ENCODE measurements at places on chromosomes 12 and 14. TPM values are rescaled to one million over a fixed set of nuclear protein-coding genes. Genes with fewer than 3 reads are reported as not detected.
A peak's percentile ranks its signal among the peaks of the same experiment; 100 is the strongest.

DNA sequence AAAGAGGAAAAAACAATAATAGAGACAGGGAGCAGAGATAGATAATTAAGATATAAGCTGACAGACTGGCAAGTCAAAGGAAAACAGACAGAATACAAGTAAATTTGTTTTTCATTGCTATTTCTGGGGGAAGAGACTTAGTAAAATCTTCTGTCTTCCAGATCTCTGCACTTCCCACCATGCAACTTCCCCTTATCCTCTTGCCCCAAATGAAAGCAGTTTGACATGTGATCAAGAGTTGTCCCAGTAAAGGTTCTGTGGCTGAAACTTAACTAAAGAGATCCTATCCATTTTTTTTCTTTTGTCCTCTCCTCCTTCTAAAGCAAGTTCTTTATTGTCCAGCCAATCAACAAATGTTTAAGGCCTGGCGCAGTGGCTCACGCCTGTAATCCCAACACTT, 1.5 kb upstream of the MLF2 start:
- no peak for DNase-seq

- peak; percentile 68 for DNase-seq
Measured at GRCh38 chr12:67893022-67893580, 96.1 kb upstream of the IFNG-AS1 start.

- peak; percentile 82 for DNase-seq
Measured at GRCh38 chr14:100867631-100868315, 35.7 kb downstream of the RTL1 start.

DNA sequence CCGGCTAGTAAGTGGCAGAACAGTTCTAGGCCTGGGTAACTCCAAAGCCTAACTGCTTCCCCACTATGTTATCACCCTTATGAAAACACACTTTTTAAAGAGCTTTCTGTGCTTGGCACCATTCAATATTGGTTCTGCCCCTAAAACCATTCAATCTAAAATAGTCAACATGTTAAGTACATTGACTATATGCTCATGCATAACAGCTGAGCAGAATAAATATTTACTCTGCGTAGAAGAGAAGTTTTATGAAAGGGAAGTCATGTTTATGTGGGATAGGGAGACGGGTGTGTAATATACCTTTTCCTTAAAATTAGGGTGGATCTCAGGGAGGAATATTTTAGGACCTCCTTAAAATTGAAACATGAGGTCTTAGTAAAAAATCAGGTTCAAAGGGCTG, 80.5 kb downstream of the SAMD4A start:
- no peak for DNase-seq

DNA sequence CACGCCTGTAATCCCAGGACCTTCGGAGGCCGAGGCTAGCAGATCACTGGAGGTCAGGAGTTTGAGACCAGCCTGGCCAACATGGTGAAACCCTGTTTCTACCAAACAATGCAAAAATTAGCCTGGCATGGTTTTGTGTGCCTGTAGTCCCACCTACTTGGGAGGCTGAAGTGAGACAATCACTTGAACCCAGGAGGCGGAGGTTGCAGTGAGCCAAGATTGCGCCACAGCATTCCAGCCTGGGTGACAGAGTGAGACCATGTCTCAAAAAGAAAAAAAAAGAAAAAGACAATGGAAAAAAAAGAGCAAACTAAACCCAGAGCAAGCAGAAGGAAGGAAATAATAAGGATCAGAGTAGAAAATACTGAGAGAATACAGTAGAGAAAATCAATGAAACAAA, 5.4 kb downstream of the CHURC1 start:
- no peak for DNase-seq

GRCh38 chr12:62919838-62920237, 15.1 kb downstream of the PPM1H start:
- DNase-seq, result no peak

GRCh38 chr12:47833591-47834012, 13.9 kb upstream of the HDAC7 start:
- DNase-seq, result peak; percentile 30

DNA sequence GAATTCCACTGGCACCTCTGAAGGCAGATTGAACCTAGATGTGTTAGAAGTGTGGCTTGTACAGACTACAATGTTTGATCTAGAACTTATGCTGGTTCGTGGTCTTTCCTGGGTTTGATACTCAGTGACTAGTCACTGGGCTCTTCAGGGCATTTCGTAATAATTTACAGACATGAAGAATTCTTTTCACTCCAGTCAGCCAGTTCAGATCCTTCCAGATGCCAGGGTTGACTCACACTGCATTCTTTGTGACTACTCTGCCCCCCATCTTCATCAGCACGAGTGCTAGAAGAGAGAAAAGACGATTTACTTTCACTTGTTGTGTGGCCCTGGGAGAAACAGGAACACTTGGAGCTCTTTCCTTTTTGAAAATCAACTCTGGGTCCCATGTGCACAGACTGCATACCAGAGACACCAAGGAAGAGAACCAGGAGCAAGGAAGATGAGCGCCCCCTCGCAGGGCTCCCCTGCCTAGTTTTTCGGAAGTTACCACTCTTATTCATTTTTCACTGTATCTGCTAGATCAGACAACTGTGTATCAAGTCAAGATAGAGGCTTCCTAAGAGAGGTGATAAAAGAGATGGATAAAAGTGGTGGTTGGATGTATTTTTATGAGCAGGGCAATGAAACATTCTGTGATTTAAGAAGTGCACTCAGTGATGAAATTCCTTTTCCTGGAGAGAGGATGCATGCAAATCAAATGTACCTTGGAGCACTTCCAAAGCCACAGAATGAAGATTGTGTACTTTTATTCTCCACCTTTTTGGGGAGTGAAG, 33.5 kb upstream of the EVL start:
- peak; percentile 85 for DNase-seq

DNA sequence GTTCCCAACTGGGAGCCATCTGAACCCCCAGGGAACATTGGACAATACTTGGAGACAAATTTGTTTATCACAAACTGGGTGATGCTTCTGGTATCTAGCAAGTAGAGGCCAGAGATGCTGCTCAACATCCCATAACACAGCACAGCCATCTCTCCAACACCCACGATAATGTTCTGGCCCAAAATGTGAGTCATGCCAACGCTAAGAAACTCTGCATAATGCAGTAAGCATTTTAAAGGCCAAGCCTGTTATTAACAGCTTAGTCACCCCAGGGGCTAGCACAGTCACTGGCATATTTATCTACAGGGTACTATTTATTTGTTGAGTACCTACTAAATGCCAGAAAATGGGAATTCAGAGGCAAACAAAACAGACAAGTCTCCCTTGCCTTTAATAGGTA, 873.1 kb upstream of the TMEM132C start:
- peak; percentile 92 for DNase-seq

GRCh38 chr12:97061171-97061570, 154.1 kb downstream of the NEDD1 start:
- DNase-seq, result no peak

GRCh38 chr12:62848418-62848817, 86.5 kb downstream of the PPM1H start:
- DNase-seq, result peak; percentile 92

DNA sequence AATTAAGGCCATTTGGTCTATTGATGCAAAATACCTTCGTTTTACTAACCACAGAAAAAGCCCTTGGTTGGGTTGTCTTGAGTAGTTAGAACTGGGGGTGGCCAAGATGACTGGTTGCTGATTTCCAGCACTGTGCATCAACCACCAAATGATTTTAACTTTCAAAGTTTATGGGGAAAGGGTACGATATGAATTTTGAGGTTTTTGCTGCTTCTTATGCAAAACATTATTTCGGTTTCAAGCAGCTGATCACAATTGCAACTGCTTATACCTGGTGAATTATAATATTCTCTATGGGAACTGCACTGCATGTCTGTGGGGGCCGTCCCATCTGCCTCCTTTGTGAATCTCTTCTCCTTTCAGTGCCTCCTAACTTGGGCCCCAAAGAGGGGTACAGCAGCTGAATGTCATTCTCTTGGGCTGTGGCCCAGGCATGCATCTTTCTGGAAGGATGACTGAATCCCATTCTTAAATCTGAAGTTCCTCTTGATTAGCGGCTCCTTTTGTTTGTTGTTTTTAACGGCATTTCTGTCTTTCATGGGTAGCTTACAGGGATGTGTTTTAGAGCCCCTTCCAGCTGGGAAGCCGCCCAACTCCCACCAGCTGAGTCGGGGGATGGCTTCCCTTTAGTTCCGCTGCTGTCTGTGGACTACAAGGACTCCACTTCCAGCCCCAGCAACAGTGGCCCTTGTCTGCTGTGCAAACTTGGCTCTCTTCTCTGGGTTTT, 479.8 kb downstream of the ZFP36L1 start:
- peak; percentile 10 for DNase-seq

- no peak for DNase-seq
Measured at GRCh38 chr14:68950111-68950510, 29.0 kb downstream of the ACTN1 start.

GRCh38 chr12:109588461-109589239, 15.1 kb downstream of the MVK start:
- DNase-seq, result peak; percentile 44

- no peak for DNase-seq
Measured at GRCh38 chr14:96602186-96602585, 100.0 kb downstream of the PAPOLA start.

GRCh38 chr12:120677765-120678473, 9.0 kb upstream of the MLEC start:
- DNase-seq, result no peak

GRCh38 chr12:84085046-84085445, 827.6 kb downstream of the SLC6A15 start:
- DNase-seq, result no peak

GRCh38 chr14:66804141-66804540, 296.2 kb downstream of the GPHN start:
- DNase-seq, result no peak

GRCh38 chr14:87207756-87208155, 785.2 kb downstream of the GALC start:
- no peak for DNase-seq

DNA sequence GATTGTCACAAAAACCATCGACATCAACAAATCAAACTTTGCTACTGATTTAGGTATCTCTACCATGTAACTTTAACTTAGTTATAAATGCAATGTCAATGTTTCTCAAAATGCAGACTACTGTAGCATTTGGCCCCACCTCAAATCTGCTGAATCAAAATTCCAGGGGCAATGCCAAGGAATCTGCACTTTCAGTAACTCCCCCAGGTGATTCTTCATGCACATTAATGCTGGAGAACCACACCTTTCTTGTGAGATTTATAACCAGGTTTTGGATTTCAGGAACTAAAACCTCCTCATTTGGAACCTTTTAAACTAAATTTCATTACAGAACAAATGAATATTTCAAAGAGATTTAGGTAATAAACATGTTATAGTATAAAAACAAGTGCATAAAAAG, 4.9 kb downstream of the ATP2B1 start:
- DNase-seq, result no peak

- DNase-seq, result no peak
Measured at GRCh38 chr12:40672741-40673271, 19.4 kb upstream of the CNTN1 start.

- no peak for DNase-seq
Measured at GRCh38 chr14:38175658-38176057, 32.0 kb upstream of the SSTR1 start.

DNA sequence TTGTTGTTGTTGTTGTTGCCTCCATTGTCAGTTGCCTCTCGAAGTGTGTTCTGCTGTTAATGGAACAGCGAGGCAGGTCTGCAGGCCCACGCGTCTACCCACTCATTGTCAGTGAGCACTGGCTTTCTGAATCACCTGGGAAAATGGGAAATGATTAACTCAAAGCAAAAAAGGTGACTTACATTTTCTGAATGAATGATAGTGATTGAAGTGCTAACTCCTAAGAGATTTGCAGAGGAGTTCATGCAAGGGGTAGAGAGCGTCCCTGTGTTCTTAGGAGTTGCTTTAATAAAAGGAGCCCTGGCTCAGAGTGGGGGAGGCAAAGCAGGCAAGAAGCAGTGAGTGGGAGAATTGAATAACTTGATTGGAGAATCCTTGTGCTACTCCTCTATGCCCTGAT, 177.6 kb downstream of the CAND1 start:
- DNase-seq, result no peak

- no peak for DNase-seq
Measured at GRCh38 chr14:87081004-87081403, 912.0 kb downstream of the GALC start.

- no peak for DNase-seq
Measured at GRCh38 chr12:96421014-96421413, 20.8 kb upstream of the CDK17 start.

- no peak for DNase-seq
Measured at GRCh38 chr12:1117371-1117770, 126.3 kb downstream of the ERC1 start.

DNA sequence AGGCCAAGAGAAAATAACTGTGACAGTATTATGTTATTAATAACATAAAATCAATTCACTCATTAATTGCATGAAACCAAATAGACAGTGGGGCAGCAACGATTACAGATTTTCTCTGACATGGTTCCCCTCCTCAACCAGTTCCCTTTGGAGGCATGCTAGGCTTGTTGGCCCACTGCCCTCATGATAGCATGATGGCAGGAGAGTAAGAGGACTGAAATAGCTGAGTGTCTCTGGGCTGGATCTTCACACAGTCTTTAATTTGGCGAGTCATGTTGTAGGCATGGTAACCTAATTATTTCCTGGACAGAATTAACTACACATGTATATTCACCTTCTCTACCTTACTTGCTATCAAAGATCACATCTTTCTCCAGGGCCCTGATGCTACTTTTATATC, 266.2 kb upstream of the PELI2 start:
- DNase-seq, result no peak

GRCh38 chr14:75654127-75654732, 6.4 kb downstream of the ERG28 start:
- DNase-seq, result peak; percentile 27

GRCh38 chr12:29741342-29742241, 42.1 kb downstream of the TMTC1 start:
- peak; percentile 57 for DNase-seq

DNA sequence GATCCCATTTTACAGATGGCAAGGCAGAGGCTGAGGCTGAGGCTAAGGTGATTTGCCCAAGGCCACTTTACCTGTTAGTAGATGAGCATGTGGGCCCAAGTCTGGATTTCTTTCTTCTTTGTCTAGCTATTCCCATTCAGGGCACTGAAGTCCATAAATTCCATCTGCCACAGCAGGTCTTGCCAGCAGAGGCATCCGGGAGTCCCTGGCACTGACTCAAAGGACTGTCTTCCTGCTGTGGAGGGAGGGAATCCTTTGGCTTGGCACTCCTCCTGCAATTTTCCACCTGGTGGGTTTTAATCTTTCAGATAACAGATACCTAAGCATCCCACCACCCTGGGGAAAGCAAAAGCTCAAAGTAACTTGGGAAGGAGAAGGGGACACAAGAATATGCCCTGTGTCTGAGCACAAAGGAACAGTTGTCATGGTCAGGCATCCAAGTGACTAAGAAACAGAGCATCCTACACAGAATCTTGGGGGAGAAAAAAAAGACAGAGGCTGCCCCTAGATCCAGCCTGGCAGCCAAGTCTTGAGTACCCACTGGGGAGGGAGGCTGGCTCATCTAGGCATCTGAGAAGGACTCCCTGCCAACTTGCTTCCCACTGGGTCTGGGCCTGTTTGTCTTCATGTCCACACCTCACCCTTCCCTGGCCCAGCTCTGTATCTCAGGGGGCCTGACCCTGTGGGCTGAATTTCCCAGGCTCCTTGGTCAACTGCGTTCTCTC, 35.6 kb upstream of the CMKLR1 start:
- DNase-seq, result peak; percentile 42

Gene HHIPL1
- 12.3 TPM for total RNA-seq

Gene KRT82
- not detected for total RNA-seq

Gene NXPH4
- total RNA-seq, result 0.88 TPM

Gene SLC6A15
- total RNA-seq, result under 0.01 TPM

Gene AJUBA
- total RNA-seq, result 74.9 TPM

Gene CD69
- total RNA-seq, result not detected

Gene PLBD1
- 4.7 TPM for total RNA-seq

Gene NINJ2
- 5.8 TPM for total RNA-seq

Gene SMIM41
- total RNA-seq, result not detected

All from osteoblast (primary cell).